ENCODE measurements at places on chromosomes 4 and X. TPM values are rescaled to one million over a fixed set of nuclear protein-coding genes. Genes with fewer than 3 reads are reported as not detected.

The TMEM35A gene
- total RNA-seq, result not detected

The DUX4 gene
- total RNA-seq, result not detected

The MTNR1A gene
- 0.13 TPM for total RNA-seq

- H3K36me3 ChIP-seq, result no peaks in the 10 kb centered on the region
- no peaks in the 10 kb centered on the region for H3K27me3 ChIP-seq
- H3K4me3 ChIP-seq, result no peak overlapping the region
Measured at GRCh38 chr4:6263526-6264224, 6.0 kb upstream of the WFS1 start.

- H3K4me1 ChIP-seq, result no peaks in the 10 kb centered on the region
- H3K27ac ChIP-seq, result no peak overlapping the region
- no peak for DNase-seq
- H3K4me3 ChIP-seq, result no peak overlapping the region
- H3K27me3 ChIP-seq, result no peaks in the 10 kb centered on the region
Measured at GRCh38 chr4:89242864-89243732, 64.5 kb downstream of the GPRIN3 start.

- no peak overlapping the region for H3K27ac ChIP-seq
- no peaks in the 10 kb centered on the region for H3K27me3 ChIP-seq
- DNase-seq, result no peak
- H3K4me3 ChIP-seq, result no peak overlapping the region
- no peaks in the 10 kb centered on the region for H3K4me1 ChIP-seq
Measured at GRCh38 chr4:5962416-5962815, 55.8 kb downstream of the C4orf50 start.

DNA sequence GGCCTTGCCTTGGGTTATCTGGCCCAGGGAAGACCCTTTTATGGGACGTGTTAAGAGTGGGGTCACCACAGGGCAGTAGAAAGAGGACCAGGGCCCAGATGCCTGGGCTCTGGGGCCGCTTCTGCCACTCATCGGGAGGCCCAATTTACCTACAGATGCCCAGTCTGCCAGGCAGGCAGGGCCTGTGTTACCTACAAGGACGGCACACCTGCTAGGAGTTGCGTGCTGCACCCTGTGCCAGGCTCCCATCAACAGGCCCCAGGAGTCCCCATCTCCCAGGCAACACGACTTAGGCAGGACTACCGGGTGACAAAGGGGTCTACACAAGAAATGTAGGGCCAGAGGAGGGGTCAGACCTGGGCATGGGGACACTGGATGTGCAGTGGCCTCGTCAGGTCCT is 34.6 kb downstream of the WDR1 start:
- no peak overlapping the region for H3K4me3 ChIP-seq
- DNase-seq, result no peak
- H3K36me3 ChIP-seq, result peaks cover 91% of the 10 kb centered on the region

GRCh38 chr4:165388756-165389155 is 9.9 kb downstream of the CPE start:
- H3K27ac ChIP-seq, result no peak overlapping the region
- no peaks in the 10 kb centered on the region for H3K4me1 ChIP-seq
- H3K4me3 ChIP-seq, result no peak overlapping the region
- DNase-seq, result no peak
